ENCODE measurements at places on chromosomes 6 and 20.
A peak's percentile ranks its signal among the peaks of the same experiment; 100 is the strongest.

DNA sequence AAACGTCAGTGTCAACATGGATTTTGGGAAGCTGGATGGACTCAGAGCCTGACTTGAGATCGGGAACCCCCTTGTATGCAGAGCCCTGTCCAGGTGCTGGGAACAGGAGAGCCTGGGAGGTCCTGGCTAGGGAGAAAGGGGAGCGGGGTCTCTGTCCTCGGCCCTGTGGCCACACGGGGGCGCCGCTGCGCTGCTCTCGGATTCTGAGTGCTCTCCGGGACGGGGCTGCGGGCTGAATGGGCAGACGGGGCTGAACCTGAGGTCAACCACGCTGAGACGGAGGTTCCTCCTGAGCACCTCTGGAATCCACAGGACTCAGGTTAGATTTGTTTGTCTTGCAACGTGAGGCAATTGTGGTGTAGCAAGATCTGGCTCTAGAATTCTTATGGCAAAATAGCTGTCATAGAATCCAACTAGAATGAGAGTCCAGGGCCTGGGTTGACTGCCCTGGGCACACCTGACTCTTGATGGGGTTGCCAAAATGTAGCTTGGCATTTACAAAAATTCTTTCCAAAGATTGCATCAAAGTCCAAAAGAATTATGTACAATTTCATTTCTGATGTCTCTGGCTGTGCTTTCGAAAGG is 20.6 kb upstream of the HLA-F start:
- DNase-seq: peak; percentile 51

- no peak for DNase-seq
Observed at GRCh38 chr20:50233325-50234212, 42.9 kb downstream of the CEBPB start.

DNA sequence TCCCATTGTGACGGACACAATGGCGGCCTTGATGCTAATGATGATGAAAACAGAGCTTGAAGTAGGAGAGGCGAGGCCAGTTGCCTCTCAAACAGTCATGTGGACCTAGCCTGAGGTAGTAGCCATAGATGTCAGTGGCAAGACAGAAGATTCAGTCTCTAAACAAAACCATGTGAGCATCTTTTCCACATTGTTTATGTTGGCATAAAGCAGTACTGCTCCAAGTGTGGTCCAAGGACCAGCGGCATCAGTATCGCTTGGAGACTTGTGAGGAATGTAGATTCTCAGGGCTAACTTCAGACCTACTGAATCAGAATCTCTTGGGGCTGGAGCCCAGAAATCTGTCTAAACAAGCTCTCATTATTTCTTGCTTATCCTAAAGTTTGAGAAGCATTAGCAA is 312.8 kb upstream of the JAG1 start:
- no peak for DNase-seq

DNA sequence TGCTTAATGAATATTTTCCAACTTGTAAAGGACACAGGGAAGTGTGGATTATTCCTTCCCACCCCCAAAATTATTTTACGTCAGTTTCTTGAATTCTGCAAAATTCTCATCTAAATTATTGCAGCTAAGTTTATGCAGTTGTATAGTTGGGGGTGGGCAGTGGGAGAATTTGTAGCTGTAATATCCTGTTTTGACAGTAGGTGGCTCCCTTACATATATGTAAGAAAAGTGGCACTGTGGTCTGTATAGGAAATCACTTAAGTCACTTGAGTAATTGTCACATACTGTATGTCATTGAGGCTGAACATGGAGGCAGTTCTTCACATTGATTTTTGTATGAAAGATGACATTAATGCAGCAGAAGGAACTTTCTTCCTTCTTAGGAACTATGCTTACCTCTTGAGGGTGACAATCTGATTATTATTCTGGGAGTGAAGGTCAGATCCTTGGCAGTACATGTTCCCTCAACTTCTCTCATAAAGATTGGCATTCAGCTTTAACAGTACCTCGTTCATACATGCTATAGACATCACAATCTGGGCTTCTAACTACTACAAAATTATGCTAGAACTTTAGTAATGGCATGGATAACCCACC is 14.6 kb upstream of the CFAP206 start:
- peak; percentile 54 for DNase-seq

DNA sequence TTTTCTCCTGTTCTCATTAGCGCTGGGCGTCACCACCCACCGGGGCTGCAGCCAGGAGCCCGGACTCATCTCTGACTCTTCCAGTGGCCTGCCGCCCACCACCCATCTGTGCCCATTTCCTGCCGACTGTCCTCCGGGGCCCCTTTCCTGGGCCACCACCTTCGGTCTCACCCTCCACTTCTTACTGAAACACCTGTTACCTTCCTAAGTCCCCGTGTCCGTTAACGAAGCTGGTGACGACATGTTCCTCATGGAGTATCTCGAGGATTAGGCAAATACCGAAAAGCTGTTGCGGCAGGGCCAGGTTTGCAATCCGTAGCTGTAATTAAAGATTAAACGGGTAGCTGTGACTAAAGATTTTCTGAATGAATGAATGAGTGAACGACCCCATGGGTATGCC is 80.2 kb downstream of the SRC start:
- DNase-seq: no peak

DNA sequence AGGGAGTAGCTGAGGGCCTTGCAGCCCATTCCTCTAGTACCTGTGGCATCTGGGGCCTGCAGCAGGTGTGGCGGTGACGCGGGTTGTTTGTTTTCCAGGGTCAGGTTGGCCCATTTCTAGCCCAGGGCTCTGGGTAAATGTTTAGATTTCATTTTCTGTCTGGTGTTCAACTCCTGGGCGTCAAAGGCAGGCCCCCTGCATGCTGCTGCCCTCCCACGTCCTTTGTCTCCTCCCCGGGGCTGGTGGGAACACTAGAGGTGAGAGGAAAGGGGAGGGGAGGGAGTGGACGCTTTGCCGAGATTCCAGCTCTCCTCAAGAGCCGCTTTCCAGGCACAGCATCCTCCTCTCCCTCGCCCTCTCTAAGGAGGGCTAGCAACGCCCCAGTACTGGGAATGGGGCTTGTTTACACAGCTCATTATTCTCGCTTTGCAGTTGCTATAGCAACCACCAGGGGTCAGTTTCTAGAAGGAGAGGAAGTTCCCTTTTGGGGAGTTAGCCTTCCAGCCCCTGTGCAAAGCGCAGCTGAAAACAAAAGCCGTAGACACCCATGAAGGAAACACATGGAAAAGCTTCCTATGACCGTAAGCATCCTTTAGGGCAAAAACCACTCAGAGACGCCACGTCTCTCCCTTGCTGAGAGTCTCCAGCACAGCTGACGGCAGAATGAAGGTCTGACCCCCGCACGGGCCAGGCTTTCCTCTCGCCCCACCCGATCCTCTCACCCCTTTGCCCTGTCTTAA is 170.6 kb downstream of the LY86 start:
- DNase-seq: peak; percentile 48

DNA sequence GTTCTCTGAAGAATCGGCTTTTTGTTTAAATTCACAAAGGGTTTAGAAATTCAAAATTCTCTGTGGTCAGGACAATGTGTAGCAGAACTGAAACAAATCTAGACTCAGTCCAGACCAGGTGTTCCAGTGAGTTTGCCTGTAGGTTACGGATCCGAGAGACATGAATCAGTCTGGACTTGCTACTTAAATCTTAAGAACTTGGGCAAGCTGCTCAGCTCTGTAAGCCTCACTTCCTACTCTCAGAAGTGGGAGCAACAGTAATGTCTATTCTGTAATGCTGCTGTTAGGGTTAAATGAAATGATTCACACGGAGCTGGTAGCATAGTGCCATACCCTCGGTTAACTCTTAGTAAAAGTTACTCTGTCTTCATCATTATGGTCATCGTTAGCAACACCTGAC is 37.7 kb downstream of the HECA start:
- no peak for DNase-seq

DNA sequence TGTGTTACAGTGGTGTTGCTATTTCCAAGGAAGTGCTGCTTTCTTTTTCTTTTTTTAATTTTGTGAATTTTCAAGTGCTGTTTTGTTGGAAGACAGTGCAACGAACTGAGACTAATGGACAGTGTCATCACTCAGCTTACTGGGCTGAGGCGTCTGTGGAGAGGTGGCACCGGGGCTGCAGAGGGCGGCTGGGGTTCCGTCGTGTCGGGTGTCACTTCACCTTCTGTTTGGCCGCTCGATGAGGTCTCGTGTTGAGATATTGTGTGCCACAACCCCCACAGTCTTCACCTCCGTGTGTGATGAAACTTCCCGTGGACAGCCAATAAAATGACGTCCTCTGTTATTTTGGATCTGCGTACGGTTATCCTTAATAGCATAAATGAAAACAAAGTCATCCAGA is 149.4 kb upstream of the SNX9 start:
- no peak for DNase-seq

GRCh38 chr6:49668083-49668511 is 31.5 kb upstream of the RHAG start:
- DNase-seq: no peak

DNA sequence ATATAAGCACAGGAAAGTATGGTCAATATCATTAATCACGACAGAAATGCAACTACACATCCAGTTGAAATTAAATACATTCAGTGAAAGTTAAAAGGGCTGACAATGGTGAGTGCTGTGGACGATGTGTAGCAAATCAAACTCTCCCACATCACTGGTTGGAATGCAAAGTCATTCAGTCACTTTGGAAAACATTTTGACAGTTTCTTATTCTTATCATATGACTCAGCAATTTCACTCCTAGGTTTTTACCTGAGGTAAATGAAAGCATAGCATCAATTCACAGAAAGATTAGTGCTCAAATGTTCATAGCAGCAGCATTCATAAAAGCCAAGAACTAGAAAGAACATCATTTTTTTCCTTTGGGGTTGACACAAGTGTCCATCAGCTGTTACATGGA is 28.6 kb upstream of the SAMD5 start:
- DNase-seq: no peak

GRCh38 chr20:37533154-37533715 is 5.6 kb upstream of the BLCAP start:
- no peak for DNase-seq

DNA sequence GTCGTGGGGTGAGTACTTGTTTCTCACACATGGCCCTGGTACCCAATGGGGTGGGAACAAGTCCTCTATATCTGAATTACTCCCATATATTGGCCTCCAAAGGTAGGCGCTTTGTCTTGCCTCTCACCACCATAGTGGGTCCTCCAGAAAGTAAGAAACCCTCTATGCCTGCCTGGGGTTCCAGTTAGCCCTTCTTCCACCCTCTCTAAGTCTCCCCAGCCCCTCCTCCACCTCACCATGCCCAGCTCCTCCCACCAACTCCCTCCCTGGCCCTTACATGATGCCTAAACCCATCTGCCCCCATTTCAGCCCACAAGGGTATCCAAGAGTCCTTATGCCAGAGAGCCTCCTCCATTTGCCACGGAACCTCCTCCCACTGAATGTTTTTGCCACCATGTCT is 884 bp downstream of the TSPO2 start:
- no peak for DNase-seq

DNA sequence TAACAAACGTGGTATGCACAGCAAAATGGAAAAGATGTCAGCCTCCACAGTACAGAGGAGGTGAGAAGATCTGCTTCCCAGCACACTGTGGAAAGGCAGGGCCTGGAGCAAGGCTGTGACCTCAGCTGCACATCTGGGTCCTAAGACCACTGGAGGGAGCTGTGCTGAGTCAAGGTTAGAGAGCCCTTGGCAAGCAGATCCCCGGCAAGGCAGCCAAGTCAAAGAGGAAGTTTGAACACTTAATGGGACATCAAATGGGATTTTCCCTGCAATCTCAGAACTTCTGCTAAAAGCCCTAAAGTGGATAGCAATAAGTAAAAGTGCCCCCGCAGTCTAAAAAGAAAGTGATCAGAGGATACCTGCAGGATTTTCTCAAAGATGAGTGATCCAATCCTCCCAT is 39.5 kb downstream of the UNC5CL start:
- no peak for DNase-seq

GRCh38 chr6:42387336-42387735 is 64.4 kb downstream of the TRERF1 start:
- no peak for DNase-seq

GRCh38 chr6:24689964-24690363 is 23.1 kb downstream of the ACOT13 start:
- no peak for DNase-seq

DNA sequence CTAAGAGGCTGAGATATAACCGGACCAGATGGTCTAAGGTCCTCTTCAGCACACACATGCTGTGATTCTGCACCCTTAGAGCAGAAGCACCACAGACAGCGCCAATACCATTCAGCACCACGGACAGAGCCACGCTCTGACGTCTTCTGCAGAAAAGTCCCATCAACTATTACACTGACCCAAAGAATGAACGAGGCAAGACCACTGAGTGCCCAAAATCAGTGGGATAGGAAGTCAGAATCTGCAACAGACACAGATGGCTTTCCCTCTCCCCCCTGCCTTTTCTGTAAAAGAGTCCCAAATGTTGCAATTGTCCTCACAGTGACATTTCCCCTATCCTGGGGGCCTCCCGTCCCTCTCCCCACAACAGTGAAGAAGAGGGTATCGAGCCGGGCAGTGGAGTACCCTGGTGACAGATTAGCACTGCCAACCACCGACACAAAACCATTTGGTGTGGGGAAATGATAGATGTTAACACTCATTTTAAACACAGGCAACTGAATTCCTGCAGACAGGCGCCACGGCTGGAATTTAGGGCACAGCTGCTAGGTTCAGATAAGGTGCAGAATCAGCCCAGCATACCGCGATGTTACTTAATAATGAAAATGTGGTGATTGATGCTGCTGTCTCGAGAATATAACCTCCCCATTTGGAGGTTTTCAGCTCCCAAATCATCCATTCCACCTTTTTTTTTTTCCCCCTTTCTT is 66.6 kb upstream of the CTNNBL1 start:
- DNase-seq: peak; percentile 55

GRCh38 chr6:93896081-93896480 is 476.7 kb upstream of the EPHA7 start:
- DNase-seq: no peak

- DNase-seq: peak; percentile 2
Observed at GRCh38 chr6:71190809-71191208, 97.8 kb upstream of the OGFRL1 start.

DNA sequence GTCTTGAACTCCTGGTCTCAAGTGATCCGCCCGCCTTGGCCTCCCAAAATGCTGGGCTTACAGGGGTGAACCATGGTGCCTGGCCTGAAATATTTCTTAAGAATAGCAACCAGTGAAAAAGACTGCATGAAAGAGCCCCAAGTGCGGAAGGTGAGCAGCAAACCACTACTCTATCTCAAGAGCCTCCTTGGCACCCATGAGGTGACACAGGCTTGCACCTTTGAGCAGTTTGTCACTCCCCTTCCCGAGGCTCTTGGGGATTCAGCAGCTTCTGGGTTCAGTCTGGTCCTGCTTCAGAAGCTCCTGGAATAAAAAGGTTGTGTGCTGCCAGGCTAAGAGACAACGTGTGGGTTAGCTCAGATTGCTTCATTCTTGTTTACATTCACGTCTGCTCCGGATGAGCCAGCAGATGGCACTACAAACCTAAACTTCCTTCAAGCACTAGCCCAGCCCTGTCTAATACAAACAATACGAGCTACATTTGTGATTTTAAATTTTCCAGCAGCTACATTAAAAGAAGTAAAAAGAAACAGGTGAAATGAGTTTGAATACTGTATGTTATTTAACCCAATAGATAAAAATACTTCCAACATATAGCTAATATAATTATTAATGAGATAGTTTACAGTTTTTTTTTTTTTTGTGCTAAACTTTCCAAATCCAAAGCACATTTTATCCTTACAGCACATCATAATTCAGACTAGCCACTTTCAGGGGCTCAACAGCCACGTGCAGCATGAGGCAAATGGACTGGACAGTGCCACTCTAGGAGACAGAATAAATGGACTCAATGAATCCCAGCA is 46.2 kb downstream of the GJA10 start:
- DNase-seq: peak; percentile 72

- no peak for DNase-seq
Observed at GRCh38 chr6:20096536-20096935, 115.7 kb downstream of the MBOAT1 start.
